Cerebellar nuclear complex (tissue), 1 donor: ENCODE measurements at places on chromosomes 13 and 19.

DNA sequence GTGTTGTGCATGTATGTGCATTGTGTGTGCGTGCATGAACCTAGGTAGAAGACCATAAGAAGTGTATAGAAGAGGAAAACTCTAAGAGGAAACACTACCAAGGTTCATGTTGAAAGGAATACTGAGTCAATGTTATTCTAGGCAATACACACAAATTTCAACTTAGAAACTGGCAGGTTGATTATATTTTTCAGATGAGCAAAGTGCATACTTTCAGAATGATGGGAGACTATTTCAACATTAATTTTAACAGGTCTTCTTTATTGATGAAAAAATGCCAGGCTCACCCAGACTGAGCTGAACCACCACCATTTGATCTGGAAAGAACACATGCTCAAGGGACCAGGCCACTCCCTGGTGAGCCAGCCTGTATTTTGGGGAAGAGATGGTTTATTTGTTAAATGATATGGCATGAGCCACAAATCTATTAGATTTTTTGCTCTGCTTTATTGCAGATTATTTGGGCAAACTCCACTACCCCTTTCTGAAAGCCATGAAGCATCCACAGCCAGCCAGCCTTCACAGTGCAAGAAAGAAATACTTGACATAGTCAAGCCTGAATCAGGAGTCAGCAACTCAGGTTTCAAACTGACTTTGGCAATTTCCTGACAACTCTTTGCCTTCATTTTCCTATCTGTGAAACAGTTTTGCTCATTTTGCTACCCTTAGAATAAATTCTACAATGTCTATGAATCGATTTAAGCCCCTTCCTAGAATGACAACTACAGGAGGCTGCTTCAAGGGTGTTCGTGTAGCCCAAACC, 368.9 kb downstream of the COG6 start:
- DNase-seq, result no peak

DNA sequence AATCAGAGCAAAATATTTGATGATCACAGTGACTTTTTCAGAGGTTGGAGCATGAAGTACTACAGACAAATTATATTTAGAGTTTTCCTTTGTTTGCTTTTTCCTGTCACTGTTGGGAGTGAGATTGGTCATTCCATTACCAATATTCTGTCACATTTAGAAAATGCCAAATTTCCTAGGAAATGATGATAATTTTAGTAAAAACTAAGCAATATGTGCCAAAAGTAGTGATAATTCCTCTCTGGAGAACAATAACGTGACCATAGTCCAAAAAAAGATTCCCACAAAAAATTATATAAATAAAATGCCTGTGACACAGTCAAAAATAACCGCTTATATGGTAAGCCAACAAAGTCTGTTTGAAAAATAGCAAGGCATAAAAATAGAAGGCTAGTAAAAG, 2719.4 kb downstream of the PCDH9 start:
- DNase-seq, result no peak

DNA sequence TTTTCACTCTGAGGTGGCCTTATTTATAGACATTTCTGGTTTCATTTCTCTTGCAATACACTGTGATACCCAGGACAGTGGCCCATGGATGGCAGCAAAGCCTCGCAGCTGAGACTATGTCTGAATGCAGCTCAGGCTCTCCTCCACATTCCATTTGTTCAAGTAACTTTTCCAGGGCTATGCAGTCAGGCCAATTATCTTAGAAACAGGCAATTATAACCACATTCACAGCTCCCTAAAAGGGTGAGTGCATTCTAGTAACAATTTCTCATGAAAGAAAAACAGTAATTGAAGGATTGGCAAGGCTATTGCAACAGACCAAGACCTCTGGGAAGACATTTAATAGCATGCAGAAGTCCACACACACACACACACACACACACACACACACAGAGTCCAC, 264.0 kb downstream of the TBC1D4 start:
- no peak for DNase-seq

GRCh38 chr19:28887920-28888618, 324.9 kb downstream of the UQCRFS1 start:
- no peak for DNase-seq
